ENCODE measurements at places on chromosomes 16 and 17. TPM values are rescaled to one million over a fixed set of nuclear protein-coding genes. Genes with fewer than 3 reads are reported as not detected.

- no peak overlapping the region for H3K4me3 ChIP-seq
- H3K27ac ChIP-seq, result peak overlapping the region; percentile 87
- H3K36me3 ChIP-seq, result peaks cover 44% of the 10 kb centered on the region
- peaks cover 77% of the 10 kb centered on the region for H3K4me1 ChIP-seq
- no peak for DNase-seq
These were observed 208.2 kb upstream of the CHMP6 start for GRCh38 chr17:80783486-80783885.

DNA sequence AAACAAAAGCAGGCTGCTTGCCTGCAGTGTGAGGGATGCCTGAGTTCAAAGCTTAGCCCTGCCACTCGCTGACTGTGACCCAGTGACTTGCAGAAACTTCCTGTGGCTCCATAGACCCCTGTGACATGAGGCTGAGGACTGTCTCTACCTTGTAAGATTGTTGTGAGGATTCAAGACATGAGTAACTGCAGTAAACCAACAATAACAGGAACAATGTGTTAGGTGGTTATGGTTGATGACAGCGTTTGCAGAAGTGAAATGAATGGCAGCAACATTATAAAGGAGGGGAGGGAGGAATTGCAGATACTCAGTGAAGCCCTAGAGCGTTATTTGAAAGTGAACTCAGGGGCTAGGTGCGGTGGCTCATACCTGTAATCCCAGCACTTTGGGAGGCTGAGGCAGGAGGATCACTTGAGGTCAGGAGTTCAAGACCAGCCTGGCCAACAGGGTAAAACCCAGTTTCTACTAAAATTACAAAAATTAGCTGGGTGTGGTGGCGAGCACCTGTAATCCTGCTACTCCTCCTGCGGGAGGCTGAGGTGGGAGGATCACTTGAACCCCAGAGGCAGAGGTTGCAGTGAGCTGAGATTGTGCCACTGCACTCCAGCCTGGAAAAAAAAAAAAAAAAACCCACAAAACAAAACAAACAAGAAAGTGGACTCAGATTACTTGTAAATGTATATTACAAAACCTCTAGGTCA is 33.5 kb upstream of the EMP2 start:
- H3K4me1 ChIP-seq, result no peaks in the 10 kb centered on the region
- H3K27ac ChIP-seq, result no peak overlapping the region
- no peak for DNase-seq
- no peak overlapping the region for H3K4me3 ChIP-seq
- no peaks in the 10 kb centered on the region for H3K36me3 ChIP-seq

GRCh38 chr17:59846394-59847165 is 46.2 kb downstream of the TUBD1 start:
- peaks cover 19% of the 10 kb centered on the region for H3K36me3 ChIP-seq
- peaks cover 48% of the 10 kb centered on the region for H3K4me1 ChIP-seq
- H3K27ac ChIP-seq, result peak overlapping the region; percentile 69
- DNase-seq, result no peak

DNA sequence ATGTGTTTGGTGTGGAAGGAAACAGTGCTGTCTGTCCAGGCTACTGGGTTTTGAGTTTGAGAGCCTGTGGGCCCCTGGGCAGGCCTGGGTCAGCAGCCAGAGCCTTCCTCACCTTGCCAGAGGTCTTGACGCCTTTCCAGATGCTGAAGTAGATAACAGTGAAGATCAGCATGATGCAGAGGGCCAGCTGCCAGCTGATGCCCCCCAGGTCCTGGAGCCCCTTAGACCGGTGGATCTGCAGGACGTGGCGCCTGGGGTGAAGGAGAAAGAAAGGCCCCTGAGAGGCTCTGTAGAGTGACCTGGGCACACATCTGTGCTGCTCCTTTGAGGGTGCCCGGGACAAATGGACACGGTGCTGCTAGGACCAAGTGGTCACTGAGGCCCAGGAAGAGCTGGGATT is 18.4 kb downstream of the SLC6A4 start:
- no peak overlapping the region for H3K27ac ChIP-seq
- peaks cover 2% of the 10 kb centered on the region for H3K27me3 ChIP-seq
- no peak for DNase-seq
- no peaks in the 10 kb centered on the region for H3K36me3 ChIP-seq
- H3K4me3 ChIP-seq, result no peak overlapping the region

DNA sequence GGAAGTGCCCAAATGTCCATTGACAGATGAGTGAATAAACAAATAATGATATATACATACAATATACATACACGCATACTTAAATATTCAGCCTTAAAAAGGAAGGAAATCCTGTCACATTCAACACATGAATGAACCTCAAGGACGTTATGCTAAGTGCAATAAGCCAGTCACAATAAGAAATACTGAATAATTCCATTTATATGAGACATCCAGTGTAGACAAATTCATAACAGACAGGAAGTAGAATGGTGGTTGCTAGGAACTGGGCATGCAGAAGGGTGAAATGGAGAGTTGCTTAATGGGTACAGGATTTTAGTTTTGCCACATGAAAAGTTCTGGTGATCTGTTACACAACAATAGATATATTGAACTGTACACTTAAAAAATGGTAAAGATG is 8.8 kb upstream of the ITGB4 start:
- H3K27me3 ChIP-seq, result peaks cover 4% of the 10 kb centered on the region
- no peak overlapping the region for H3K27ac ChIP-seq
- peaks cover 5% of the 10 kb centered on the region for H3K36me3 ChIP-seq
- no peak overlapping the region for H3K4me3 ChIP-seq
- no peaks in the 10 kb centered on the region for H3K4me1 ChIP-seq

DNA sequence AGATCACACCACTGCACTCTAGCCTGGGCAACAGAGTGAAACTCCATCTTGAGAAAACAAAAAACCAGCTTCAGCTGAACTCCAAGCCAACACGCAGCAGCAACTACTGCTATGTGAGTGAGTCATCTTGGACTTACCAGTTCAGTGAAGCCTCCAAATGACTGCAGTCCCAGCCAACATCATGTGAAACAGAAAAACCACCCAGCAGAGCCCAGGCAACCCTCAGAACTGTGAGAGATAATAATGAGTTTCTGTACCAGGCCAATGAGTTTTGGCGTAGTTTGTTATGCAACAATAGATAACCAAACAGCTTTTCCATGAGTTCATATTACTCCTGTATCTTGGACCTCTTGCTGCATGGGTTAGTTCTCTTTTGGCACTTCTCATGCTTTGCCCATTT is 23.3 kb downstream of the PHF12 start:
- DNase-seq, result no peak
- peak overlapping the region; percentile 43 for H3K27ac ChIP-seq
- no peak overlapping the region for H3K4me3 ChIP-seq
- H3K4me1 ChIP-seq, result peaks cover 47% of the 10 kb centered on the region

DNA sequence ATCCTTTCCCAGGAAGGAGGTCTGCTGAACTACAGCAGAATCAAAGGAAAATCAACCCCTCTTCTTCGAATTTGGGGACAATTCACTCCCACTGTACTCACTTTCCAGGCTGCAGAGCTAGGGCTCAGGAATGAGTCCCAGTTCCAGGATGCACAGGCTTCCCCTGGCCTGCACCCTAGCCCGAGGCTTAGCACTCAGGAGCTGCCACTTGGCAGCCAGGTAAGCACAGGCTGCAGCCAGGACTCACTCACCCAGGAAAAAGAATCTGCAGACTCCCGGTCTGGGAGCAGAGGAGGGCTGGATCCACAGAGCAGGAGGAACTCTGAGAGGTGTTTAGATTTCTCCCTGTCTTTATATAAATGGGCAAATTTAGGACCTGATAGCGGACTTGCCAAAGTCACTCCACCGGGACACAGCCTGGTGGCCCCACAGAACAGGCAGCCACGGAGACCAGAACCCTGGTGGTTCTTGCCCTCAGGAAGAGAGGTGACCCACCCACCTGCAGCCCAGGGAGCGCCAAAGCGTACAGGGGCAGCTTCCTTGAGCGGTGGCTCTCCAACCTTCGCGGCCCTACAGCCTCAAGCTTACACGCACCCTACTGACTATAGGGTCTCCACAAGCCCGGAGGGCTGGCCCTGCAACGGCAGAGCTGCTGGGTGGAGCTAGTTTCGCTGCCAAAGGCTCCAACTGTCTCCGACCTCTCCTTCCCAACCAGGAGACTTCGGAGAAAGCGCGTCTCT is 4.8 kb downstream of the CBLN1 start:
- H3K4me1 ChIP-seq, result no peaks in the 10 kb centered on the region
- H3K27me3 ChIP-seq, result peaks cover 74% of the 10 kb centered on the region
- no peak overlapping the region for H3K4me3 ChIP-seq
- no peak for DNase-seq
- H3K36me3 ChIP-seq, result no peaks in the 10 kb centered on the region
- H3K27ac ChIP-seq, result no peak overlapping the region

DNA sequence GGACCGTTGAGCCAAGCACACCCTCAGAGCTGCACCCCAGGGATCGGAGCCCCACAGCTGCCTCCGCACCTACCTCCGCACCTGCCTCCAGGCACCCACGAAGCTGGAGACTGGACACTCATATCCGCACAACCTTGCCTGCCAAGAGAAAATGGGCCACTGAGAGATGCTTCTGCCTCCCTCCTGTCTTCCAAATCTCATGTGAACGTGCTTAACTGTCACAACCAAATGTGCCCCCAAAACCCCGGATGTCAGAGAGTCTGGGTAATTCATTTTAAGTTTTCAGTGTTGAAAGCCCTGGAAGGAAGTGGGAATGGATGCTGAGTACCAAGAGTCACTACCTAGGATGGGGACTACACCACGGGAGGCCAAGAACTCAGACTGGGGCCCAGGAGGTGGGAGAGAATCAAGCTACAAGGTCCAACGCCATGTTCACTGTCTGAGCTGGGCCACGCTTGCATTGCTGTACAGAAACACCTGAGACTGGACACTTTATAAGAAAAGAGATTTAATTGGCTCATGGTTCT is 49.5 kb upstream of the MEAK7 start:
- DNase-seq, result peak; percentile 57
- peaks cover 58% of the 10 kb centered on the region for H3K4me1 ChIP-seq
- H3K27ac ChIP-seq, result peak overlapping the region; percentile 91
- peak overlapping the region; percentile 91 for H3K4me3 ChIP-seq

DNA sequence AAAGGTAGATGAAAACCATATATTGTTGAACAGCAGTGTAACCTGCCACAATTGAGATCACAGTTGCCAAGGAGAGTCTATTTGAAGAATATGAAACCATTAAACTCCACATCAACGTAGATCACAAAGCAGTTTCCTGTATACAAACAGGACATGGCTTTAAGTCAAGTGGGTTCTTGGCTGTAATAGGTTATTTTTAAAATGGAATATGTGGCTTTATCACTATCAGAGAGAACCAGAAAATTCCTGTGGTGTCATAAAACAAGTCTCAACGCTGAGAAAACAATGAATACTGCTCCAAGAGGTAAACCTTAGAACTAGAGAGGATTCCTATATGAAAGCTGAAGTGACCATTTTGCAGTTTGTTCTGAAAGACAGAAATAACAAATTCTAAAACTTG is 999.7 kb downstream of the CDH11 start:
- DNase-seq, result no peak
- no peaks in the 10 kb centered on the region for H3K4me1 ChIP-seq
- no peaks in the 10 kb centered on the region for H3K27me3 ChIP-seq
- no peaks in the 10 kb centered on the region for H3K36me3 ChIP-seq
- no peak overlapping the region for H3K27ac ChIP-seq
- H3K4me3 ChIP-seq, result no peak overlapping the region

DNA sequence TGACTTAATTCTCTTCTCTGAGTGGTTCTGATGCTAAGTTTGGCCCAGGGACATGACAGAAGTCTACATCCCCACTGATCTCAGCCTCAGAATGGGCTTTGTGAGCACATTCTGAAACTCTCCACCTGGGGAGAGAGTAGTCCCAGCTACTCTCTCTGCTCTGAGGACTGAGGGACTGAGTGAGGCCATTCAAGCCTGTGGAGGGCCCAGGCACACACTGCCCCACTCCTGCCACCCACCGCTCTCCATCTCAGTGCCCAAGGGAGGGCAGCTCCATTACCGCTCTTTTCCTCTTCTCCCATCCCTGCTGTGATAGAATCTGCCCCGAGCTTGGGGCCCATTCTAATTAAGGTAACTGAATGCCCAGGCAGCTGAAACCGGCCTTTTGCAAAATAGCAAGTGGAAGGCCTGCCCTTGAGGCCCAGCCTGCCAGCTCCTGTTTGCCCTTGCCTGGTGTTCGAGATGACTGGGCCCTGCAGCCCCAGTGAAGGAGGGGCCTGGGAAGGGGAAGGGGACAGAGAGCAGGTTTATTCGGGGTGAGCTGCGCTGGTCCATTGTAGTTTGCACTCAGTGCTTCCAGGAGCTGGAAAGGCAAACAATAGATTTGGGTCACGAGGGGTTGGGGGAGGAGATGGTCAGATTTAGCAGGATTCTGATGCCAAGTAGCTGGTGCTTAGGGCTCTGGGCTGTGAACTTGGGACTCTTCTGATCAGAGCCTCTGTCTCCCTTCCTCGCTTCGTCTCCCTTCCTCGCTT is 76.2 kb downstream of the RAB11FIP4 start:
- no peaks in the 10 kb centered on the region for H3K36me3 ChIP-seq
- H3K27ac ChIP-seq, result no peak overlapping the region
- peaks cover 7% of the 10 kb centered on the region for H3K4me1 ChIP-seq
- DNase-seq, result no peak

DNA sequence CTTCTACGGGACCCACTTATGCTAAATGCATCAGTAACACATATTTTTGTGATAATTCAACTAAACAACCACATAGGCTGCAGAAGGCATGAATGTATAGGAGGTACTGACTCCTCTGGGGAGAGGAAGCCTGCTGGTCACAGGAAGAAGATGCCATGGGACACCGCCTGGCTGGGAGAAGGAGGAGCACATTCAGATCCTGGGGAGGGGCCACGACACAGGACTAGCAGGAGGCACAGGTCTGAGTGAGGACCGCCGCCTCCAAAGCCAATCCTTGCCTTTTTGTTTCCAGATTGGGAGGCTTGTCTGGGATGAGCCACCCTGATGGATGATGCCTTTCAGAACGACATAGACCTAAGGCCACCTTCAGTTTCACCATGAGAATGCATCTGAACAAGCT is 34.6 kb downstream of the MBTPS1 start:
- no peak overlapping the region for H3K4me3 ChIP-seq
- H3K27ac ChIP-seq, result no peak overlapping the region
- no peak for DNase-seq
- no peaks in the 10 kb centered on the region for H3K27me3 ChIP-seq
- H3K4me1 ChIP-seq, result peaks cover 17% of the 10 kb centered on the region
- H3K36me3 ChIP-seq, result peaks cover 65% of the 10 kb centered on the region

- DNase-seq, result no peak
- no peak overlapping the region for H3K27ac ChIP-seq
- peaks cover 3% of the 10 kb centered on the region for H3K27me3 ChIP-seq
- no peaks in the 10 kb centered on the region for H3K36me3 ChIP-seq
These were observed 287.3 kb upstream of the MAF start for GRCh38 chr16:79887541-79888540.

BEAN1 gene
- not detected for total RNA-seq

CDH11 gene
- total RNA-seq, result not detected

TPPP3 gene
- total RNA-seq, result not detected

TMEM107 gene
- 18.7 TPM for total RNA-seq

SEPTIN12 gene
- total RNA-seq, result not detected

All from activated T-helper 2 cell treated with anti-CD3 and anti-CD28 coated beads, Interferon-gamma antibody, Interleukin-2, Interleukin-4, amounts not matched to agents 10 μg/mL and 5 μg/mL and 100 μg/mL, durations not matched to agents 14 hours and 24 hours and 36 hours (primary cell).